Breast epithelium (tissue), 4 donors: ENCODE measurements at places on chromosomes 3 and 15. TPM values are rescaled to one million over a fixed set of nuclear protein-coding genes. Genes with fewer than 3 reads are reported as not detected.

The ARL14 gene
- total RNA-seq: not detected

DNA sequence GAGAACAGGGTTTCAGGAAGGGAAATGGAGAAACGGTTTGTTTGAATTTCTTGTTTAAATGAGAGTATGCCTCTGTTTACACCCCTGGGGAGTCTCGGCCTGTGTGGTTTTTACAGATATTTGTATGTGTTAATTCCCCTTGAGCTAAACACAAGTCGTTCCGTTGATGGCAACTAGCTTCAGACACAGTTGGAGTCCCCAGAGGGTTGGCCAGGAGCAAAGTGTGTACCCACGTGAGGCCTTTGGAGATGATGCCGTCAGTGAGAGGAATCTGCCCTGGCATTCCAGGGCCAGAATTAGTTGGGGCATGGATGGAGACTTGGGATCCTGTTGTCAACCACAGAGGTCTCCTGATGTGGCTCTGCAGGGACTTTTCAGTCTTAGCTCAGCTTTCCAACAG, 44.0 kb downstream of the CEMIP start:
- no peak overlapping the region for H3K4me3 ChIP-seq
- H3K36me3 ChIP-seq: no peaks in the 10 kb centered on the region
- H3K27me3 ChIP-seq: no peaks in the 10 kb centered on the region
- no peak overlapping the region for H3K27ac ChIP-seq

DNA sequence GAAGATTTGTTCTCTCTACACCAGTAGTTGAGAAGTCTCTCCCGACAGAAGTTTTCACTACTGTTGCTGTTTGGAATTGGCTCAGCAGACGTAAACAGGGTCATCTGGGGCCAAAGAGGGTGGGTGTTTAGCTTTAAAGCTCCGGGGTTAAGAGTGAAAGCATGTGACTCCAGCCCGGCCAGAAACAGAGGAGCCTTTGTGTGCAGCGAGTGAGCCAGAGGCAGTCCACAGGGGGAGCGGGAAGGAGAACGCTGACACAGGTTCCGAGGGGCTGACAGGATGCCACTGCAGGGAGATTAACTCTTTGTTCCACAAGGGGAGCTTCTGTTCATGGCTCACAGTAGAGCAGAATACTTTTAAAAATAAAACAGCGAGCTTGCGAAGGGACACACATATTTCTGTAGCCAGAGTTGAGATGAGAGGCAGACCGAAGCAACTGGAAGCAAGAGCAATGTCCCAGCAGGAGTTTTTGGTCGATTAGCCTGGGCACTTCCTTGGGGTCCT, 26.9 kb downstream of the BMF start:
- no peaks in the 10 kb centered on the region for H3K36me3 ChIP-seq
- H3K4me1 ChIP-seq: peaks cover 6% of the 10 kb centered on the region

The SEMA3G gene
- total RNA-seq: 12.3 TPM

The ALG1L2 gene
- total RNA-seq: not detected

DNA sequence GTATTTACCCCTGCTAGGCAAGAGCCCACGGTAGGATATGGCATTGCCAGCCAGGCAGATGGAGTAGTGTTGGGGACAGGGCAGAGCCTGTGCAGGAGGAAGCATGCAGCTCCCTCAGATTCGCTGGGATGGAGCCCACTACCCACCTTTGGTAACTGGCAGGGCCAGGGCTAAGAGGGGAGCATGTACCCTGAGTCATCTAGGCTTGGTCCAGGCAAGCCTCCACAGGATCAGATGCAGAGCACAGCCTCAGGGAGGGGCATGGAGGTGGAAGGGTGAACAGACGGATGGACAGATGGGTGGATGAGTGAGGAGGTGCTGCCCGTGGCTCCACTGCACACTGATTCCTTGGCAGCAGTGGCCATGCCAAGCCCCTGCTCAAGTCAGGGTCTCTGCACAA, 33.0 kb downstream of the IL20RB start:
- no peak overlapping the region for H3K4me3 ChIP-seq
- DNase-seq: no peak
- no peak overlapping the region for H3K27ac ChIP-seq
- H3K36me3 ChIP-seq: no peaks in the 10 kb centered on the region

DNA sequence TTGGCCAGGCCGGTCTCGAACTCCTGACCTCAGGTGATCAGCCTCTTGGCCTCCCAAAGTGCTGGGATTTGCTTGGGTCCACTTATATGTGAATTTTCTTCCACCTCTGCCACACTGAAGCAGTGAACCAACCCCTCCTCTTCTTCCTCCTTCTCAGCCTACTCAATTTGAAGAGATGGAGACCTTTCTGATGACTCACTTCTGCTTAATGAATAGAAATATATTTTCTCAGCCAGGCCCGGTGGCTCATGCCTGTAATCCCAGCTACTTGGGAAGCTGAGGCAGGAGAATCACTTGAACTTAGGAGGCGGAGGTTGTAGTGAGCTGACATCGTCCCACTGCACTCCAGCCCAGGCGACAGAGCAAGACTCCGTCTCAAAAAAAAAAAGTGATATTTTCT, 46.8 kb upstream of the GATM start:
- peaks cover 3% of the 10 kb centered on the region for H3K36me3 ChIP-seq
- H3K4me1 ChIP-seq: no peaks in the 10 kb centered on the region
- no peaks in the 10 kb centered on the region for H3K27me3 ChIP-seq
- H3K27ac ChIP-seq: no peak overlapping the region
- DNase-seq: no peak

DNA sequence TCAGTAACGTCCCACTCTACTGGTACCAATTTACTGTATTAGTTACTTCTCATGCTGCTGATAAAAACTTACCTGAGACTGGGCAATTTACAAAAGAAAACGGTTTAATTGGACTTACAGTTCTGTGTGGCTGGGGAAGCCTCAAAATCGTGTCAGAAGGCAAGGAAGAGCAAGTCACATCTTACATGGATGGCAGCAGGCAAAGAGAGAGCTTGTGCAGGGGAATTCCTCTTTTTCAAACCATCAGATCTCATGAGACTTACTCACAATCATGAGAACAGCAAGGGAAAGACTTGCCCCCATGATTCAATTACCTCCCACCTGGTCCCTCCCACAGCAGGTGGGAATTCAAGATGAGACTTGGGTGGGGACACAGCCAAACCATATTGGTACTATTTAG, 908.2 kb upstream of the NR2F2 start:
- H3K27ac ChIP-seq: no peak overlapping the region
- no peak for DNase-seq
- no peaks in the 10 kb centered on the region for H3K4me1 ChIP-seq
- H3K36me3 ChIP-seq: no peaks in the 10 kb centered on the region
- no peaks in the 10 kb centered on the region for H3K27me3 ChIP-seq

GRCh38 chr3:122415104-122415744, 638 bp downstream of the WDR5B start:
- H3K27me3 ChIP-seq: no peaks in the 10 kb centered on the region
- H3K4me1 ChIP-seq: no peaks in the 10 kb centered on the region
- H3K27ac ChIP-seq: peak overlapping the region; percentile 90
- H3K36me3 ChIP-seq: no peaks in the 10 kb centered on the region
- peak; percentile 44 for DNase-seq

GRCh38 chr3:49554633-49555265, 472 bp downstream of the BSN start:
- H3K36me3 ChIP-seq: no peaks in the 10 kb centered on the region
- DNase-seq: no peak
- no peaks in the 10 kb centered on the region for H3K27me3 ChIP-seq
- H3K4me1 ChIP-seq: peaks cover 8% of the 10 kb centered on the region

The KBTBD12 gene
- 0.73 TPM for total RNA-seq

GRCh38 chr3:39178553-39178952, 13.8 kb downstream of the XIRP1 start:
- no peak for DNase-seq
- peak overlapping the region; percentile 59 for H3K4me3 ChIP-seq
- H3K27me3 ChIP-seq: no peaks in the 10 kb centered on the region
- H3K4me1 ChIP-seq: peaks cover 7% of the 10 kb centered on the region
- peak overlapping the region; percentile 98 for H3K27ac ChIP-seq

The THPO gene
- 0.73 TPM for total RNA-seq

GRCh38 chr3:28597452-28597851, 248.8 kb upstream of the AZI2 start:
- no peak overlapping the region for H3K4me3 ChIP-seq
- H3K27me3 ChIP-seq: no peaks in the 10 kb centered on the region
- H3K27ac ChIP-seq: no peak overlapping the region
- H3K36me3 ChIP-seq: no peaks in the 10 kb centered on the region
